ENCODE measurements at places on chromosomes 3 and 15.

- no peak for DNase-seq
Measured at GRCh38 chr15:101455291-101456025, 34.0 kb downstream of the PCSK6 start.

- no peak for DNase-seq
Measured at GRCh38 chr15:32855942-32856341, 138.1 kb downstream of the GREM1 start.

GRCh38 chr15:33860754-33861153 lies 107.5 kb upstream of the CHRM5 start:
- no peak for DNase-seq

DNA sequence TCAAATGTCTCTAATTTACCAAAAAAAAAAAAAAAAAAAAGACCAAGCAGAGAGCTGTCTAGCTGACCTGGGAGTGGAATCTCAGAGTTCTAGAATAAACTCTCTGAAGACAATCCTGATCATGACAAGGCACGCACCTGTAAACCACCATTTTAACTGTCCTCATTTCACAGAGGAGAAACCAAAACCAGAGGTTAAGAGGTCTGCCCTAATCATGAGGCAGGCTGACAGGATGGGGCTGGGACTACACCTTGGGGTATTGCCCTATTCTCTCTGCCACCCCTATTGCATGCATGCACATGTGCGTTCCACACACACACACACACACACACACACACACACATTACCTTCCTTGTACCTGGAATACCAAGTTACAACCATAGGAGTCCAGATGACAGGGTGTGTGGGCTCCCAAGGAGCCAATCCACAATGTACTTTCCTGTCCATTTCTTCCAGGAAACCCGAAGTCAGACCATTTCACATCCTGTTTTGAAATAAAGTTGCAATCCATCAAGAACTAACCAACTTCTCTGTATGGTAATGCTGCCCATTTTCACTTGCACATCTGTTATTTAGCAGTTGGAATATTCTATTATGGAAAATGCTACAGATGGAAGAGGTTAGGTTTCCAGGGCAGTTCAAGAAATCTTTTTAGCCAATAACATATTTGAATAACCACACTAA lies 34.6 kb downstream of the HSPBAP1 start:
- no peak for DNase-seq

GRCh38 chr3:125110016-125110875 lies 54.4 kb upstream of the HEG1 start:
- DNase-seq: no peak

DNA sequence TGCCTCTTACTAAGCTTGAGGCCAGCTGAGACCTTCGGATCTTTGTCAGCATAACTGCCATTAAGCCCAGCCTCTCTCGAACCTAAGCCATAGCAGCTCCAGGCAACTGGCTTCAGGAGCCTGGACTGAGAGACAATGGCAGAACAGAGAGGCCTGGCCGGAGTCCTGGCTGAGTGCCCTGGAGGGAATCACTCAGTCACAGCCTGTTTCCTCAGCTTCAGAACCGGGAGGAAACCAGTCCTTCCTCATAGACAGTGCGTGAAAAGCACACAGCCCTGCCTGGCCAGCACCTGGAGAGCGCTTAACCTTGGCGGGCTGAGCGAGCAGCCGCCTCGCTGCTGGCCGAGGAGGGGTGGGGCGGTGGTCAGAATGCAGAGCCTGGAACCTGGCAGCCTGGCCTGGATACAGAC lies 21.6 kb downstream of the RNU5B-1 start:
- DNase-seq: no peak

DNA sequence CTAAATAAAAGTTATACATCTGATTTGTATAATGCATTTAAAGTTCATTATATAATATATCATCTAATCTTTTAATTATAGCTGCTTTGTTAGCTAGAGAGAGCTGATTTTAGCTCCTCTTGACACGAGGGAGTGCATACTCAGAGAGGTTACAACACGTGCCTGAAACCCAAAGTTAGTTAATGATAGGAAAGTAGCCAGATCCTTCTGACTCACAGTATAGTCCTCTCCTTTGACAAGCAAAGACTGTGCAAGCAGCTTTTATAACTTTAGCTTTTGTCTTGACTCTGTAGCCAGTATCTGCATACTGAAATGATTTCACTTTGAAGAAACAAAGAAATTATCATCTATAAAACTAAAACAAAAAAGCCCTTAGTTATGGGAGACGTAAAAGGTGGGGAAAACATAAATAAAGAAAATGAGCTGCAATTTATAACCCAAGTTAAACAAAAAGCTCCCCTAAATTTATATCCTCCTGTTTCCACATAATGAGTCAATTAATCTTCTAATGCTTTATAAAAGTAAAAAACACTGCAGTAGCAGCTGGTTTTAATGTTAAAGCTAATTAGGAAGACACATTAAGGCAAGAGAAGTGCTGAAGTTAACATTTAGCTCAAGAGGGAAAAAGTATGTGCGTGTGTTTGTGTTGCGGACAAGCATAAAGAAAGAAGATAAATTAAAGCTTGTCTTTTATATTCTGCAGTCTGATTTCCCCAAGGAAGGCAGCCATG lies 13.1 kb downstream of the GABRR3 start:
- DNase-seq: no peak

DNA sequence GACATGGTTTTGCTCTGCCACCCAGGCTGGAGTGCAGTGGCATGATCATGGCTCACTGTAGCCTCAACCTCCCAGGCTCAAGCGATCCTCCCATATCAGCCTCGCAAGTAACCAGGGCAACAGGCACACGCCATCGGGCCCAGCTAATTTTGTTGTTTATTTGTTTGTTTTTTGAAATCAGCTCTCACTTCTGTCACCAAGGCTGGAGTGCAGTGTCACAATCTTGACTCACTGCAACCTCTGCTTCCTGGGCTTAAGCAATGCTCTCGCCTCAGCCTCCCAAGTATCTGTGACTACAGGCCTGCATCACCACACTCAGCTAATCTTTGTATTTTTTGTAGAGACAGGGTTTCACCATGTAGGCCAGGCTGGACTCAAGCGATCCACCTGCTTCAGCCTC lies 26.3 kb upstream of the PLCH1 start:
- no peak for DNase-seq

DNA sequence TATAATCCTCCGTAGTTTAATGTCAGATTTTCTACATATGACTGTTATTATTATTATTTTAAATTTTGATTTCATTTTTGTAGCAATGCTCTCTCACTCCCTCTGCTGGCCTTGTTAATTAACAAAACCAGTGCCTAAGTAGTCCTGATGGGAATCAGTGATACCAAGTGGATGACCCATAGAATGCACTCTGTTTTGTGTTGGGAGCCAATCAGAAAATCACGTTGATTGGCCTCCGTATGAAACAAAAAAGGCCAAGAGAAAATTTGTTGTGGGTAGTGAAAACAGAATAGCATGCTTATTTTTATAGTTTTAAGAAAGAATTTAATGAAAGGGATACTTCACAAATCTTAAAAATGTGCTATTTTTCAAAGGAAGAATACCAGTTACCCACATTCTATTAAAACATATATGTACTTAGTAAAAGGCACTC lies 34.4 kb upstream of the MEIS2 start:
- no peak for DNase-seq

- DNase-seq: no peak
Measured at GRCh38 chr15:69983696-69984265, 113.9 kb downstream of the TLE3 start.

DNA sequence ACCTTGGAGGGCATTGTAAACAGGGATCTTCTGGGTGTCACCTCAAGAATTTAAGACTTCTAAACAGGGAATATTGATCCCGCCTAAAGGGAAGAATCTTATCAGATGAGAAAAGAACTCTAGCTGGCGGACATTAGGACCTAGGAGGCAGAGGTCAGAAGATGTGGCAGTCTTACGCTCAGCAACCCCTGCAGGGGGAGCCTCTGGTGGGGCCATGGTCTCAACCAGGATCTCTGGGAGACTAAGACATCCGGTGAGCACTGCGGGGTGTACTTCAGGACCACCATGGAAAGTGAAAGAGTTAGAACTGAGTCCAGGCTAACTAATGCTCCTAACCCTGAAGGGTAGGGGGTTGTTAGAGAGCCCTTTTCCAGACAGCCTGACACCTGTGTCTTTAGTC lies 295.2 kb downstream of the VGLL3 start:
- no peak for DNase-seq

- DNase-seq: no peak
Measured at GRCh38 chr3:176951586-176952292, 245.5 kb downstream of the TBL1XR1 start.

- no peak for DNase-seq
Measured at GRCh38 chr3:177679568-177680471, 482.5 kb upstream of the TBL1XR1 start.

Measured in GM12864 (cell line).